ENCODE measurements at places on chromosomes 11 and 22.

GRCh38 chr11:84564867-84565184 is 1062.3 kb downstream of the DLG2 start:
- DNase-seq = no peak

- no peak for DNase-seq
These were observed 1518.2 kb upstream of the TENM4 start for GRCh38 chr11:80958987-80959386.

GRCh38 chr11:20162824-20163782 is 2.8 kb upstream of the DBX1 start:
- peak; percentile 10 for DNase-seq

DNA sequence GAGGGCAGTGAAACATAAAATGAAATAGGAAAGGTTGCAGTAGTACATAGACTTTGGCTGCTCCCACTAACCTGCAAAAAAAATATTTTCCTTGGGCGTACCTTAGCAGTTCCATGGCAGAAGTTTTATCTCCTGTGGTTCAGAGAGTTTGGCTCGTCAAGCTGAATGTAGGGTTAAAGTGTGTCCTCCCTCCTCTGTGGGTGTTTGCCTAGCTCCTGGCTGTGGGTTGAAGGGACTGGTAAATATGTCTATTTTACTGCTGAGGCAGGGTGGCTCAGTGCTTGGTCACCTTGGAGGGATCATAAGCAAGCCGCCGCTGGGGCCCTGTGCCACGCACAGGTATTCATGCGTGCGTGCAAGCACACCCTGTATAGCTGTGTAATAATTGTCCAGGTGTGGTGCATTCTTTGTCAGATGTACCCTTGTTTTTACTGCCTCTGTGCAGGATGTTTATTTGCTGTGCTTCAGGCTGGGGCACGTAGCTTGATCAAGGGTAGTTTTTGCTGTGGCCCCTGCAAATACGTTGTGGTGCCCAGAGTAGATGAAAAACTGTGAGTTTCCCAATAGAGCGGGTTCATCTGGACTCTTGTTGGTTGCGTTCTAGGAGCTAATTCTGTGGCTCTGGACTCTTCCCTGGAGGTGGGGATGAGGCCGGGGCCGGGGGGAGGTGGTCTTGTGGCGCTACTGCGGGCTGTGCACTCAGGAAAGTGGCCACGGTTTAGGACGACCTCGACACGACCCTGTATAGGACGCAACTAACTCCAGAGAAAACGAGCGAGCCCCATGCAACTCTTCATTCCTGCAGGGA is 732 bp upstream of the SORL1 start:
- DNase-seq = no peak

DNA sequence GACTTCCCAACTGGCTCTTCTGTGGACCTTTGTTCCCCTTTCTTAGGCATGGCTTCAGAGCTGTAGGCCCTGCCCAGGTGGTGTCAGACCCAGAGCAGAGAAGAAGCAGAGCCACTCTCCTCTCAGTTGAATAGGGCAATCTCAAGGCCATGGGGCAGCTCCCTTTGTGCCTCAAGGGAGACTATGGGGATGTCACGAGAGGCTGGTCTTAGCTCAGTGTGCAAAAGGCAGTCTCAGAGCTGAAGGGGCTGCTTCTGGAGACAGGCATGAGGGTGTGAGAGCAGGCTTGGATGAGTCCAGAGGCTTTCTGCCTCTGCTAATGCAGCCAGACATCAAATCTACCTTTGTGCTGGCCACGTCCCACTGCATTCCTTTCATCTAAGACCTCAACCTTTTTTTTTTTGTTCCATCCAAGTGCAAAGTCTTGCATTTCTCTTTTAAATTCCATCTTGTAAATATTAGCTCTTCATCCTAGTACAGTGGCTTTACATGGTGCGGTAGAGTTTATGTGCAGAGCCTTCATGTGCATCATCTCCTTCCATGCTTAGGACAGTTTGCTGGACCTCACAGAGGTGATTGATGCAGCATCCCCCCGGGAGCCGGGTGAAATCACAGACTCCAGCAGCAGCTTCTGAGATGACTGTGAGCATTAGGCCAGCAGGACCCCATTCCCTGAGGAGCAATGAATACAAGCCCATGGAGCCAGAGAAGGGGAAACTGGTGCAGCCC is 34.2 kb upstream of the FCHSD2 start:
- no peak for DNase-seq

- DNase-seq = peak; percentile 49
These were observed 6.6 kb downstream of the PARVB start for GRCh38 chr22:44030702-44031082.

GRCh38 chr11:95521133-95521542 is 268.4 kb downstream of the FAM76B start:
- DNase-seq = no peak

DNA sequence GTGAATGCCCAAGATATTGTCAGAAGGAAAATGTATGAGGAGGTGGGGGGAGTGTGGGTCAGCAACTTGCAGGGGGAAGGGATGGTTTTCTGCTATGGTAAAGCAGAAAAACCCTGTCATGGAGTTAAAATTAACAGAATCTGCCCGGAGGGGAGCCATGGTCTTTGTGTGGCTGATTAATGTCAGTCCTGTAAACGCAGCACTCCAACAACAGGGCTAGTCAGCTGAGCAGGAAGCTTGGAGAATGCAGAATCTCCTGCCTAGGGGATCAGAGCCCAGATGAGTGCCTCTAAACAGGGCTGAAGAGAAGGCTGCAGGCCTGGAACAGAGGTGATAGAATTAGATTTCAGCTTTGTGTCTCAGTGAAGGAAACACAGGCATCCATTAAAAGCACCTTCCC is 140.9 kb upstream of the MTNR1B start:
- no peak for DNase-seq

GRCh38 chr11:69008737-69009440 is 4.2 kb downstream of the MRGPRF start:
- peak; percentile 42 for DNase-seq

GRCh38 chr11:14902650-14903350 is 10.8 kb upstream of the CYP2R1 start:
- DNase-seq = no peak

GRCh38 chr11:59283825-59284772 is 71.4 kb upstream of the MPEG1 start:
- DNase-seq = peak; percentile 52

DNA sequence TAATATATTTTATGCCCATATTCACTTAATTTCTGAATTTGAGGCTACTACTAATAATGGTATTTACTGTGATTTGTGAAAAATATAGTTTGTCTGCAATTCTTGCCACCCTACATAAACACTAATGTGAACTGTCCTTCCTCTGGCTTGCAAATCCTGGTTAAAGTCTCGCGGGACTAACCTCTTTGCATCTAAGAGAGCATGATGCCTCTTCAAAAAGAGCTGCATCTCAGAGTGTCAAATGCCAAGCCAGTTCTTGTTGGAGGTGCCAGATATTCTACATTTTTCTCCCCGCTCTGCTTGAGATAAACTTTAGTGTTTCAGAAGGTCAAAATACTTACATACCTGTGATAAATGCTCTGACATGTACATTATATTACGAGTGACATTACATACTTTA is 2.1 kb downstream of the ARHGAP42 start:
- DNase-seq = no peak

- DNase-seq = no peak
These were observed 69.3 kb downstream of the CEP164 start for GRCh38 chr11:117396970-117397369.

- no peak for DNase-seq
These were observed 39.7 kb upstream of the GLYAT start for GRCh38 chr11:58771458-58771855.

DNA sequence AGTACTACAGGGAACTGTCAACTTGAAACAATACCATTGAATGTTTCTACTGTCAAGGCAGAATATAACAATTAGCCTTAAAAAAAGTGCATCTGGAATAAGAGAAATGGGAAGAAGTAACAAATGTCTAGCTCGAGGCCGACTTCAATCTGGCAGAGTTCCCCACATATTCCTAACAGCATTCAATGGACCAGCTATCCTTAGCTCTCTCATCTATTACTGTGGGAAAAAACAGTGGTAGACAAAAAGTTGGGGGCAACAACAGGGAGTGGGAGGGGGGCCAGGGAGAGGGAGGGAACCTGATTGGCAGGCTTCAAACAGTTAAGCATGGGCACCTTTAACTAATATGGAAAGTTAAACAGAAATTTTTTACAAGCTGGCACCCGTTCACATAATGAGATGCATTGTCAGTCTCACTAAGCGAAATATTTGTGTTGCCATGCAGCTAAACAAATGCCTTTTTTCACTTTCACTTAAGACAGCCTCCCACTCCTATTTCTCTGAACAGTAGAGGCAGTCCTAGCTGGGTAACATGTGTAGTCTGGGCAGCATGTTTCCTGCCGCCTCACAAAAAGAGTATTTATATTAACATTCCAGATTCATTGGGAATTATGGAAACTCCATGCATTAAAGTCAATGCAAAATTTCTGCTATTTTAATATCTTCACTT is 62.2 kb upstream of the SOX6 start:
- DNase-seq = no peak

GRCh38 chr11:6433998-6434660 is 6.7 kb downstream of the HPX start:
- no peak for DNase-seq

- DNase-seq = no peak
These were observed 49.3 kb upstream of the SYT13 start for GRCh38 chr11:45335434-45335833.

DNA sequence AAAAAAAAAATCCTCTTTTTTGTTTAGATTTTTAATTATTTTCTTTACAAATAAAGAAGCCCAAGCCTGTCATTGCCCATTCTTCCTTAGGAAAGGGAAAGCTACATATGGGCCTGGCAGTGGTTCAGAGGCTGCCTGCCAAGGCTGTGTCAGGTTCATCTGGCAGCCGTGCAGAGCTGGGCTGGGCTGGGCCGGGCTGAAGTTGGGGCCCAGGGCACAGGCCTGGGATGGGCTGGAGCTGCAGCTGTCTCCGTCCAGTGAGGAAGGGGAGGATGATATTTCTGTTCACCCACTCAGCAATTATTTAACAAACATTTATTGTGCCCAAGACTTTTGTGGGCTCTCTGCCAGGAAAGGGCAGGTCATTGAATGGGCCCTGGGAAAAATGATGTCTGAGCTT is 4.6 kb downstream of the PRR5L start:
- DNase-seq = no peak

DNA sequence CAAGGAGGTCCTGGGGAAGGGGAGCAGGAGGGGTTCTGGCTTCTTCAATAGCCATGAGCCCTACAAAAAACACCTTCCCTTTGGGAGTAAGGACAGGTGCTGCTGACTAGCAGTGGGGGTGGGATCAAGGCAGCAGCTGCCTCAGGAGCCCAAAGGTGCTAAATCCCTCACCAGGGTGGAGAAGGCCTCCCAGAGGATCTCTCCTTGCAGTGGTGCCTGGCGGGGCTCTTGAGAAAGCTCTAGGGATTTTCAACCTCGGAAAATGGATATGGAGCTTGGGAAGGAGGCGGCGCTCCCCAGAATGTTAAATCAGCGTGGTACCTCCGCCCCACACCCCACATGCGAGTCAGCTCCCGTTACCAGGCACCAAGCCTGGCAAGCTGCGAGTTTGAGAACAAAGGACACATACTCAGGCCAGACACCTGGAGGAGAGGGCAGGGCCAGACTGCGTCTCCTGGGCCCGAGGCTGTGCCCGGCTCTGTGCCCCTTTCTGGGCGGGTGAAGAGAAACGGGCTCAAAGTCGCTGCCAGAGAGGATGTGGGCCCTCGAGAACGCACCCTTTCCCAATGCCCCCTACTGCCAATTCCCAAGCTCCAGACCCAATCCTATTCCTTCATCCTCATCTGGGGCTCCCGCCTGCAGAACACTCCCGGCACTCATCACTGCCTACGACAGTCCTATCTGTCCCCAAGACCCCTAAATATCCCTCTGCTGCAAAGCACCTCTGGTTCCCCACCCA is 139.0 kb downstream of the BRD1 start:
- DNase-seq = no peak

- DNase-seq = no peak
These were observed 57.2 kb downstream of the SBF2 start for GRCh38 chr11:10236840-10237239.

- DNase-seq = no peak
These were observed 84.6 kb upstream of the TOP3B start for GRCh38 chr22:22067192-22067591.

- no peak for DNase-seq
These were observed 96.6 kb upstream of the POU2AF2 start for GRCh38 chr11:111148953-111149352.

GRCh38 chr11:131402040-131402439 is 31.6 kb downstream of the NTM start:
- no peak for DNase-seq

DNA sequence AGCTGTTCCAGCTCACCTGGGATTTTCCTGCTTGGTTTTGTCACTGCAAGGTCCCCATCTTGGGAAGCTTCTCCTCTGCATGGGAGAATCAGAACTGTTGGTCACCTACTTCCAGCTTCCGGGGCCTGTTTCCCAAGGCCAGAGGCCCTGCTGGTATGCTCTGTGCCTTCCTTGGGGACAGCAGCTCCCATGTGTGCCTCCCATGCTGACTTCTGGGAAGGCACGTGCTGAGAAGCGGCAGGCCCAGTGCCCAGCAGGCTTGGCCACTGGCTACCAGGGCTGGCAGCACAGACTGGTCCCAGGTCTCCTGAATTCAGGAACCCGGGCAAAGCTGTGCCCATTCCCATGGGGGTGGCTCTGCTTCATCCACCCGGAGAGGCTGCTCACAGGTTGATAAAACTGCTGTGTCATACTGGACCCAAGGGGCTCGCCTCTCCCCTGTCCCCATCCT is 33.8 kb downstream of the MYEOV start:
- DNase-seq = no peak

DNA sequence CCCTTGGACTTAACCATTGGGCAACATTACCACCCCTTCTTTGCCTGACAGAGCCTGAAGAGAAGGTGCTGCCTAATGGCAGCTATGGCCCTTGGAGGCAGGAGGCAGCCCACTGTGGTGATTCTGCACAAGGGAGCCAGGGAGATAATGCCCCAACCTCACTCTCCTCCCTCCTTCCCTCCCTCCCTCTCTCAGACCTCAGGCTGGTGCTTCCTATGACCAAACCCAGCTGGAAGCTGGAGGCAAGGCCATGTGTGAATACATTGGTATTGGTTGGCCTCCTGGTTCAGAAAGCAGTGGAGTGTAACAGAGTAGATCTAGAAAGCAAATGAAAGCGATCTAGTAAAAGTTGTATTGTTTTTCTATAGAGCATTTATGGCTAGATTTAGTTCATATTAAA is 233.1 kb downstream of the CSNK2A3 start:
- DNase-seq = no peak

DNA sequence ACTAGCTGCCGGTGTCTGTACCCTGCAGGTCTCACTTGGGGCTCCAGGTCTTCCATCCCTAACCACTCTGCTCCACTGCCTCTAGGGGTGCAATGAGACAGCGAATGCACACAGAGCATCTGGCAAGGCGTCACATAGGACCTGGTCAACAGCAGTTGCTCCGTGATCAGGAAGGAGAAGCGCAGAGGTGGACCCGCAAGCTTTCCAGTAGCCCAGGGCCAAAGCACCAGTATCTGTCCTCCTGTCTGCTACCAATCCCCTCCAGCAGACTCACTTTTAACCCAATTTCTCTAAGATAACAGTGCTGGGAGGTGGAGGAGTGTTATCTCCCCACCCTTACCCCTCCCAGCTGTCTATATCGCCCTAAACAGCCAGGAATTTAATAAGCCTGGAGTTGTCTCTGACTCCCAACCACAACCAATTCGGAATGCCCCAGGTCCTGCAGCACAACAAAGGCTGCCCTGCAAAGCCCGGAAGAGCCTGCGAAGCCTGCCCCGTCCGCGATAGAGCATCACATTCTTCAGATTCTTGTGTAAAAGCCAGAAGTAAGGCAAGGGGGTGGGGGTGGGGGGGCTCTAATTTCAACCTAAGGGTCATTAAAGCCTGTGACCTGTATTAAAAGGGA is 19.3 kb downstream of the MYH9 start:
- peak; percentile 99 for DNase-seq

Measured in hematopoietic multipotent progenitor cell treated with erythropoietin and hydrocortisone succinate and interleukin-3 and kit ligand, for 8 days (in vitro differentiated cells).